ENCODE measurements at places on chromosomes 3 and 15.

DNA sequence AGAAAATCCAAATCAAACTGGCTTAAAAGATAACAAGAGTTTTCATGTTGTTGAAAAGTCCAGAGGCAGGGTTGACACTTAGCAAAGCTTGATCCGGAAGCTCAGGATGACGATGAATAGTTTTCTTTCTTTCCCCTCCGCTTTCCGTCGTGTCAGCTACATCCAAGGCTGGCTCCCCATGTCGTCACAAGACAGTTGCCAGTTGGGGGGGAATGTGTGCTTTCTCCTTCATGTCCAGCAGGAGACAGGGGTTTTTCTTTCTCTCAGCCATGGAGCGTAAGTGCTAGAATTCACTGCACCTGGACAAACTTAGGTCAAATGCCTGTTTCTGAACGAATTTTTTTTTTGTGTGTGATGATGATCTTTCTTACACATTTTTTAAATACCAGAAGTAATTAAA, 273.8 kb upstream of the RGMA start:
- DNase-seq, result no peak

DNA sequence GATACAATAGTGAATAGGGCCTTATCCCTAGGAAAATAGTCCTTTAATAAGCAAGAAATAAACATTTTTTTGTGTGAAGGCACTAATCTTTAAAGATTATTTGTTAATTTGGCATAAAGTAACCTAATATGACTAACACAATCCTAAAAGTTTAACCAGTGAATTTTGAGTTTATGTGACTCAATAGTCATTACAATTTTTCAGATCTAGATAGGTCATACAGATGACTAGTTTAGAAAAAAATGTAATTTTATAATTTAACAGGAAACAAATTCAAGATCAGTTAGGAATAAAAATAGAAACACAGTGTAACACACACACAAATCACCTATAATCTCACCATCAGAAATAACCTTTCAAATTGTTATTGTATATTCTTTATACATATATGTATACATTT, 620.7 kb upstream of the ALCAM start:
- peak; percentile 27 for DNase-seq

DNA sequence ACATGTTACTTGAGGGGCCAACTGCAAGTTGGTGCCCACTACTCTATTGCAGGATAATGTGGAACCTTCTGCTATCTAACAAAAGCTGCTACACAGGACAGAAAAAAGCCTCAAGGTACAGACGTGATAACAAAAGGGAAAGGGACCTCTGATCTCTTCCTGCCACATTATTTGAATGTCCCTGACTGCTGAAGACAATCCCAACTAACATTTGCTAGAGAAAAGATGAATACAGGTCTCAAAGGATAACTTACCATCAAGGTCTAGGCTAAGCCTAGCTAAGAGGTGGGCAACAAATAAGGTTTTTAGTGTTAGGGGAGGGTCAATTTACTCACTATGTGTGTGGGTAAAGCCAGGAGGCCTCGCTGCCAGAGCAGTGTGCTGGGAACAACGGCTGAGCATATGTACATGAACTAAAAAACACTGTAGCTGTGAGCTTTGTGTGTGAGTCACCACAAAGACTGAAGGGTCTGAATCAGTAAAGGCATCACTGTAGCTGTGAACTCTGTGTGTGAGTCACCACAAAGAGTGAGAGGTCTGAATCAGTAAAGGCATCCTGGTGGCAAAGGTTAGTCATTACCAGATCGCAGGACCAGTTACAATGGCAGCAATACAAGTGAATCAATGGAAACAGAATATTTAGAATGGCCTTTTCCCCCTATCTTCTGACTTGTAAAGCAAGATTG, 111.7 kb downstream of the LMLN start:
- DNase-seq, result peak; percentile 95

- no peak for DNase-seq
Observed at GRCh38 chr3:29249829-29250345, 31.0 kb upstream of the RBMS3 start.

DNA sequence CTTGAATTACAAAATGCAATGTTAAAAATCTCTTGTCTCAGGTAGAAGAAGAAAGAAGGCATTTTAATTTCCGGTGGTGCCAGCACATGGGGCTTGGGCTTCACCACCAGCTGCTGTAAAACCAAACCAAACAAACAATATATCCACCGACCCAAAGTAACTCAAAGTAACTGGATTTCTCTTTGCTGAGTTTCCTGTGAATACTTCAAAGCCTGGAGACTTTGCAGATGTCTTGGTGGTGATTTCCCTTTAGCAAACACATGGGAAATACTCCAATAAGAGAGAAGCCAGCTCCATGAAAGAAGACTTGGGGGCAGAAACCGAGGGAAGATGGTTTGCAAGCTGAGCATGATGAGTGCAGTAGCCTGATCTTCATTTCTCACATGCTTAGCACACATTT, 62.6 kb downstream of the EIF4E3 start:
- no peak for DNase-seq
